ENCODE measurements at places on chromosomes 3 and 15.

- no peak for DNase-seq
These were observed 71.2 kb downstream of the FAM43A start for GRCh38 chr3:194756791-194757325.

- DNase-seq = no peak
These were observed 25.9 kb downstream of the PLD1 start for GRCh38 chr3:171784387-171784786.

DNA sequence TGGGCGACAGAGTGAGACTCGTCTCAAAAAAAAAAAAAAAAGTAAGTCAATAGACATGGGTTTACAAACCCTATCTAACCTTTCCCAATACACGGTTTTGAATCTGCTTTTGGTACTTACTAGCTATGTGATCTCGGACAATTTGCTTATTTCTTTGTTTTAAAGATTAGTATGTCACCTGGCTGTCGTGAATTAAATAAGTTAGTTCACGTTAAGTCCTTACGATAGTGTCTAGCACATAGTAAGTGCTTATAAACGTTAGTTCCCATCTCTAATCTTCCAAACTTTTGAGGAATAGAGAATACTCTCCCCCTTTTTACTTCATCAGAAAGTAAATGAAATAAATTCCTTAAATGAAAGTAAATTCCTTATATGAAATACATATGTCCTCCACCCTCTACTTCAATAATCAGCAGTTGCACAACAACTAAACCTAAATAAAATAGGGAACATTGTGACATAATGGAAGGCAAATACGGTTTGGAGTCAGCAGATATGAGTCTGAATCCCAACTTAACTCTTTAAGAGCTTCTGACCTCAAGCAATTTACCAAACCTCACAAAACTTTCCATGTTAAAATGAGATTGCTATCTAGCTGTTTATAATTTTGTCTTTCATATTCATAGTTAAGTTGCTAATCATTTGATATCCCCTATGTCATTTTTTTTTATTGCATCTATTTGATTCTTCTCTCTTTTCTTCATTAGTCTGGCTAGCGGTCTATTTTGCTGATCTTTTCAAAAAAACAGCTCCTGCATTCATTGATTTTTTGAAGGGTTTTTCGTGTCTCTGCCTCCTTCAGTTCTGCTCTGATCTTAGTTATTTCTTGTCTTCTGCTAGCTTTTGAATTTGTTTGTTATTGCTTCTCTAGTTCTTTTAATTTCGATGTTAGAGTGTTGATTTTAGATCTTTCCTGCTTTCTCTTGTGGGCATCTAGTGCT lies 134.6 kb downstream of the PEAK1 start:
- no peak for DNase-seq

- peak; percentile 56 for DNase-seq
These were observed 2.1 kb downstream of the CD47 start for GRCh38 chr3:108088697-108089096.

GRCh38 chr15:97979140-97979520 lies 18.6 kb downstream of the ARRDC4 start:
- no peak for DNase-seq

DNA sequence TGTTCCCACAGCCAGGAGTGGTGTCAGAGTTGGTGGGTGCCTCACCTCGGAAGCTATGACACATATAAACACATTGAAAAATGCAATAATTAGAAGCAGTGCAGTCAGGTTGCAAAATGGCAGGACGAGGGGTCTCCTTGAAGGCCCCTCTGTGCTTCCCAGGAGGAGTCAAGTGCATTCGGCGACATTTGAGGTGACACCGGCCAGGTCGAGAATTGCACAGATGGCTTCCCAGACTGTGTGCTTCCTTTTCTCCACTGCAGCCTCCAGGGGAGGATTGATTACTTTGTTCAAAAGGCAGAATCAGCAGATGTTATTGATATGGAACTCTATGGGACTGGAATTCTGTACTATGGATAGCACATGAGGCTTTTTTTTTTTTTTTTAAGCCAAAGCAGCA lies 163.2 kb downstream of the MINAR1 start:
- no peak for DNase-seq

- DNase-seq = no peak
These were observed 99.1 kb downstream of the LRRC28 start for GRCh38 chr15:99350408-99350807.

- DNase-seq = no peak
These were observed 14.6 kb downstream of the HEMK1 start for GRCh38 chr3:50583897-50584296.

DNA sequence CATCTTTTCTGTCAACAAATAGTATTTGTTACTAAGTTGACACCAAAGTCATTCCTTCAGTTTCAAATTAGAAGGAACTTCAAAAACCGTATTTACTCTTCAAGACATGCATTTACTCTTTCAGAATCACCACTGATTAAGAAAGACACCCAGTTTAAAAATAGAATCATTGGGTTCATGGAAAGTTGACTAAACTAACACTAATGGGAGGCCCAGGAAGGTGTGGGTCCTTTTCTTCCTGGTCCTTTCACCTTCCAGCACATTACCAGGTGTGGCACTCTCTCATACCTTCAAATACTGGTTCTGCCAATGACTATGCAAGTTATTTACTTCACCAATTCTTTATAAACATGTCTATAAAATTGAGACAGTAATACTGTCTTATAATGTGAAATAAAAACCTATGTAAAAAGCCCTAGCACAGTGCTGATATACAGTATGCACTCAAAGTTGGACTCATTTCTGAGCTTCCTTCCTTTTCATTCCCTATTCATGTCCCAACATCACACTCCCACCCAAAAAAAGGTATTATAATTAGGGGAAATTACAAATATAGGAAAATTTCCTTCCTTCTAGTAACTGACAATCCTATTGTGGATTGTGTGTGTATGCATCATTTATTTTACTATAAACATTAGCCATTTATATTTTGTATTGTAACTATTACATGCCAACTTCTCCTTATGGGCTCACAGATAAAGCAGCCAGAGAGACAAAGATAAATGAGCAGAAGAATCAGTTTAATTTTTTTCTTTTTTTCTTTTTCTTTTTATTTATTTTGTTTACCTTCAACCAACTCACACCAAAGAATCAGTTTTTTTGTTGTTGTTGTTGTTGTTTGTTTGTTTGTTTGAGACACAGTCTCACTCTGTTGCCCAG lies 48.9 kb downstream of the LRRFIP2 start:
- DNase-seq = no peak

GRCh38 chr15:50613600-50613999 lies 67.1 kb upstream of the USP50 start:
- no peak for DNase-seq

GRCh38 chr15:34808016-34808415 lies 12.7 kb upstream of the ACTC1 start:
- DNase-seq = no peak

DNA sequence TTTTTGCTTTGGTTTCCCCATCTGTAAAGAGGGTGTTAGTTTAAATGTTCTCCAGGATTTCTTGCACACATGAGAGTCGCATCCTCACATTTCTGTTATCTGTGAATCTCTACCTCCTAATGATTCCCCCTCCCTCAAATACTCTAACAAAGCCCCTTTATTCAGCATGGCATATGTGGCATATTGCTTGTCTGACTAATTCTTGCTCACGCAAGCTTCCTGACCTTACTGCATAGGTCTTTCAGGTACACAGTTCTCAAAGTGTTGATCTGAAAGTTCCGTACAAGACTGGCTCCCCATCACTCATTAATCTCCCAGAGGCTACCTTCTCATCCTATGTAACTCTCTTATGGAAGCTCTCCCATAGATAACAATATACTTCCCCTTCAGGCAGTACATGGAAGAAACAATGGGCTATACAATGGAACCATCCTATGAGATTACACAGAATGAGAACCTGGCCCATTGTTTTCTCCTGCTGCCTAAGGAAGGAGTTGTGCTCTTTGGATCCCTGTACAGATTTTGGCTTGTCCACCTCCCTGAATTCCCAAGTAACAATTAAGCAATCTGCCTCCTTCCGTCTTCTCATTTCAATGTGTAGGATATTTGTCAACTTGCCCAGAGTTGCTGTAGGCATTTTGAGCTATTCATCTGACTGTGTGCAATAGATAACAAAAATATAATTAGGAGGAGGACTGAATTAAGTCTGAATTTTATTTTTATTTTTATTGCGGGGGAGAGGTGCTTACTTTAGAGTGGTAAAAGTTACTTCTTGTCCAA lies 51.0 kb downstream of the PPARG start:
- DNase-seq = no peak

DNA sequence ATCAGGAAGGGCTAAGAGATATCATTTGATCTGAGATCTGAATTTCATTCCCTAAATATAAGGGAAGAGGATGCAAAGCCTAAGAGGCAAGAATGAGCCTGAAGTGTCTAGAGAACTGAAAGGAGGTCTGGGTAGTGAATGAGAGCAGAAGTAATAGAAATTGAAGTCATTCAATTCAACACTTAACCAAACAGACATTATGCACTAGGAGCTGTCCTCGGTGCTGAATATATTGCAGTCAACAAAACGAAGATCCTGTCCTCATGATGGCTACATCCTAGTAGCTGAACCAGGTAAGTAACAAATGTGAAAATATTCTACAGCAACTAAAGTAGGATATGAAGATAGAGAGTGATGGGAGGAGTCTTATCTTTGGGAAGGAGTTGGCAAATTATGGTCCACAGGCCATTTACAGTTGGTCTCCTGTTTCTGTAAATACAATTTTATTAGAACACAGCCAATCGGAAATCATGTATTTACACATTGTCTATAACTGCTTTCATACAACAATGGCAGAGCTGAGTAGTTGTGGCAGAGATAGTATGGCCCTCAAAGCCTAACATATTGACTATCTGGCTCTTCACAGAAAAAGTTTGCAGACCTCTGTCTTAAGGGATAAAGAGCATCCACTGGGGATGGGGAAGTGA lies 192.9 kb upstream of the CADPS start:
- DNase-seq = peak; percentile 36

- DNase-seq = no peak
These were observed 34.9 kb upstream of the MEIS2 start for GRCh38 chr15:37135225-37135624.

GRCh38 chr3:69691860-69692259 lies 47.4 kb upstream of the MITF start:
- no peak for DNase-seq

- no peak for DNase-seq
These were observed 16.3 kb downstream of the C3orf20 start for GRCh38 chr3:14691239-14691638.

- DNase-seq = peak; percentile 62
These were observed 1.4 kb downstream of the CD200R1 start for GRCh38 chr3:112973325-112974177.

DNA sequence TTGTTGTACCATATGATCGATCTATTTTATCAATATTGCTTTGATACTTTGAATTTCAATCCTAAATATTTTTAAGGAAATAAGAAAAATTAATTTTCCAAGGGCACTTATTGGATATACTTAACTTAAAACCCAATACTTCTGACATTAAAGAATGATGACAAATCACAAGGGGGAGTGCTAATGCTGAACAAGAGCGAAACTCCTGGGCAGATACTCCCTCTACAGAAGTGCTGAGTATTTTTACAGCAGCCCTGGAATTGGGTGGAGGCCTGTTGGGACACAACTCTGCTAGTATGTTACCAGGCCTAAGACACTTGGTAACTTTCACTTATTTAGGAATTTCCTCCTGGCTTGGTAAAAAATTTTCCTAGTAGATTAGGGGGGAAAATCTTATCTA lies 46.2 kb downstream of the DENND6A start:
- no peak for DNase-seq

DNA sequence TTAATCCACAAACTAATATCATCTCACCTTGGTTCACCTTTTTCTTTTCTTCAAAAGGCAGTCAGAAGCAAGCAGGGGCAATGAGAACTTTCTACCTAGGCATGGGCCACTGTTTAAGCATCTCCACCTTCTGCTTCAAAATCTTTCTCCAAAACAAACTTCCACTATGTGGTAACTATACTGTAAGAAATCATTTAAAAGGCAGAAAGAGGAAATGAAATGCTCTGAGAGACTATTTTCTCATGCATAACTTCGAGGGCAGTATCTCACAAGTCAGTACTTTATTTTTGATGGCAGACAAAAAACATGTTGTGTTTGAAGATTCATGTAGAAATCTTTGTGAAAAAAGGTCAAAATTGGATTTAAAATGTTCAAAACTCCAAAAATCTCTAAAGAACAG lies 419.7 kb downstream of the ZBTB20 start:
- no peak for DNase-seq

DNA sequence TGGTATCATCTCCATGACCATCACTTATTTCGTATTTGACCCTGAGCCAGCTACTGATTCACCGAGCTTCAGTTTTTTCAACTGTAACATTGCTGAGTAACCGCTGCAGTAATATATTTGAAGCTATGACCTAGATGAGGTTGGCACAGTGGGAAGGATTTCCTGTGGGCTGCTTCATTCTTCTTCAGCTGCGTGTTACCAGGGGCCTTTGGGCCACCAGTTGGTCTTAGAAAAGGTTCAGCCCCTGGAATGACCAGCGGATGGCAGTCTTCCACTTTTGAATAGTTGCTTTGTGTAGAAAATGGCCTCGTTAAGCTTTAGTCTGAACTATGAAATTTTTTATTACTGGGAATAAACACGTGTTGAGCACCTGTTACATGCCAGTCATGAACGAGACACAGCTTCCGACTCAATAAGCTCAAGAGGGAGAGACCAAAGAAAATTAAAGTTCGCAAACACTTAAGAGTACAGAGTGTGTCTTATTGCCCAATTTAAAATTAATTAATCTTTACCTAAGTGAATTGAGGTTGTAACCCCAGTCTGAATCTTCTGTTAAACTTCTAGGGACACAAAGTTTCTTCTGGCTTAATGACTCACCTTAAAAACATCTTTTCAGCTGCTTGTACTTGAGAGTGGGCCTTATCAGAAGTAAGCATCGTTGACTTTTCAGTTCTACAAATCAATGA lies 57.6 kb upstream of the NR2E3 start:
- DNase-seq = no peak

- DNase-seq = no peak
These were observed 43.5 kb upstream of the PTX3 start for GRCh38 chr3:157393113-157393512.

DNA sequence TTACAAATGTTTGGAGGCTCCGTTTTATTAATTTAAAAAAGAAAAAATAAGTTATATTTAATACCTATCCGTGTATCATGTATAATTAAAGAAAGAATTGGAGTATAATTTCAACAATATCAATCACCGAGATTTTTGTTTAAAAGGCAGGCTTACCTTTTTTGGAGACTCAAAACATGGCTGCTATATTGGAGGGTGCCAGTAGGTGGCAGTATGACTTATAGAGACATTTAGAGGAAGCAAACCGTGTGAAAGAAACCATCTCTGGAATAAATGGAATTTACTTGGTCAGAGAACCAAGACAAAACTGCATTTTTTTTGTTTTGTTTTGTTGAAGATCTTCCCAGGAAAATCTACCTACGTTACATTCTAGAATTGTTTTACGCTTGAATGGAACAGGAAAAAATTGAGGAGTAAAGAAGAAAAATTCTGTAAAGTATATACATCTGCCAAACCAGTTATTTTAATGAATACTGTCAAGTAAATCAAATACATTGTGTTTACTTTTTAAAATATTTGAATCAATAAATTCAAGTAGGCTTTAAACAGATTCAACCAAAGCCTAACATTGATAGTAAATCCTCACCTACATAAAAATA lies 802.6 kb upstream of the ALCAM start:
- peak; percentile 74 for DNase-seq

Measured in activated naive CD4-positive, alpha-beta T cell treated with anti-CD3 and anti-CD28 coated beads, Interleukin-2, amount 10 ng/mL, durations not matched to agents 7 days and 5 days (primary cell).